ENCODE measurements at places on chromosomes 3 and 15.
A peak's percentile ranks its signal among the peaks of the same experiment; 100 is the strongest.

DNA sequence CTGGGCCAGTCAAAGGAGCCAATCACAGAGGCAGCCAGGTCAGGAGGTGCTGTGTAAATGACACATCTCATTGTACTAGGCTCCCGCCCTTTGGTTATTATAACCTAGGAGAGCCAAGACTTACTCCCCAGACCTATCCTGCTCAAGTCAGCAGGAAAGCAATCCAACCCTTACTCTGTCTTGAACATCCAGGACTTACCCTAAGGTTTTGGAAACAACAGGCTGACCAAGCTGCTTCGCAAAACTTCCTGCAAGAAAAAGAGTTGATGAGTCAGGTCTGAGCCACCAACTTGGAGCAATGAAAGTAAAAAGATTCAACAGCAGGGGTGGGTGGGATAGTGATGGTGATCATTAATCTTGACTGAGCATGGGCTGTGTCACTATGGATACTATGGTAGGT is 144.4 kb downstream of the MYLK start:
- no peak for DNase-seq

- peak; percentile 20 for DNase-seq
Observed at GRCh38 chr3:188153437-188154013, 432 bp upstream of the LPP start.

DNA sequence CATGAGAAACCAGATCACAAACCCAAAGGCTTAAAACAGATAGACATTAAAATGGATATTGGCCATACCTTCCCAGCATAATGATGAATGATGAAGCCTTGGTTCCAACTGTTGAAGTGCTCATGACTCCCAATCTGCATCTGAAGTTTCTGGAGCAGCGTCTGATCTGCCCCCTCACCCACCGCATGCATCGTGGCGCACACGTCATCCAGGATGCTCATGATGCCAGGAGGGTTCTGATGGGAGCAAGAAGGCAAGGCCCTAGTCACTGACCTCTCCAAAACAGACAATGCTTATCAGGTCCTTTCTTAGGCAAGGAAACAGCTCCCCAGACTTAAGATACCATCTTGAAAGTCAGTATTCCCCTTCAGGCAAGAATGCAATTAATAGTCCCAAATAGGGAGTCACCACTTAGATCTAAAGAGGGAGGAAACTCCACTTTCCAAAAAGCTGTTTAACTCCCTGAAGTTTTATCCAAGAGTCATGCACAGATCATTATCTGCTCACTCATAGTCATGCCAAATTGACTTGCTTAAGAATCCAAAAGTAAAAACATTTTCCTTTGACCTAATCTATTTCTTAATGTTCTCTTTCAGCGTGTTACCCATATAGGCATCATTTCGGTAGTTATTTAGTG is 2.1 kb downstream of the LDHAL6B start:
- DNase-seq = no peak

DNA sequence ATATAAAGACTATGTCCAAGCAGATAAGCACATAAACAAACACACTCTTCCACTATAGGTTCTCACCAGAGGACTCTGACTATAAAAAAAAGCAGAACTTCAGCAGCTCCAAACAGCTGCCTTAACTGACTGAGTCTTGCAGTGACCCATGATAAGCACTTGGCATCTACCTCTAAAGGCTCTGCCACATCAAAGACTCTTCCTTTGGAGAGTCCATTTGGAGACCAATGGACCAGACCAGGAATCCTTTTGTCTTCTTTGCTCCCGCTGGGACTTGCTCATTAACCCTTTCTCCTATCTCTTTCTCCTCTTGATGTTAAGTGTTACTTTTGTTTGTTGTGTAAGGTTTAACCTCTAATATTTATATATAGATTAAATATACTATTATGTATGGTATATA is 424.1 kb downstream of the RSL24D1 start:
- DNase-seq = no peak

- DNase-seq = no peak
Observed at GRCh38 chr3:143100451-143100850, 19.1 kb upstream of the CHST2 start.

DNA sequence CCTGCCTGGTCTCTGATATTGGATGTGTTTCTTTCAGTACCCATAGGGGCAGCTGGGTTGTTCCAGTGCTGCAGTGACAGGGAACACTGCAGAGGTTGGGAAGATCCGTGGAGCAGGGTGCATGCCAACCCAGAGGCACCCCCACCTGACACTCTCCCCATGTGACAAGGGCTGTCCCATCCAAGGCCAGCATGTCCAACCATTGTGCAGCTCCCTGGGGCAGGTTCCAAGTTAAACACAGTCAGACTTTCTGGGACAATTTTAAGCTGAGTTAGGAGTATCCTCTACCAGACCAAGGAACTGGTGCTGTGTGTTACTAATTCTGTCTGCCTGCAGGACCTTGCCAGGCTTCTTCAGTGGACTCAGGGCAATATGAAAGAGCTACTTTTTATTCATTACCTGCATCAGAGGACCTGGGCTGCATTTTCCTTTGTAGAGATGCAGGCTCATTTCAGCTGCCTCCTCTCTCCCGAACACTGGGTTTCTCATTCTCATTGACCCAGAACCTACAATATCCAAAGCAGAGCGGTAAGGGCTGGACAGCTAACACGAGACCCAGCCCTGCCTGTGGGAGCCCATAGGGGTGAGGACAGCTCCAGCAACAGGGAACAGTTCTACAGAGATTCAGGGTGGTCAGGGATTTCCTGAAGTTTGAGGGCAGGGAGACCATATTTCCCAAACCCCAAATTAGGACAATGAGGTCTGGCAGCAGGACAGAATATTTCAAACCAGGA is 72.7 kb downstream of the SPSB4 start:
- DNase-seq = no peak

DNA sequence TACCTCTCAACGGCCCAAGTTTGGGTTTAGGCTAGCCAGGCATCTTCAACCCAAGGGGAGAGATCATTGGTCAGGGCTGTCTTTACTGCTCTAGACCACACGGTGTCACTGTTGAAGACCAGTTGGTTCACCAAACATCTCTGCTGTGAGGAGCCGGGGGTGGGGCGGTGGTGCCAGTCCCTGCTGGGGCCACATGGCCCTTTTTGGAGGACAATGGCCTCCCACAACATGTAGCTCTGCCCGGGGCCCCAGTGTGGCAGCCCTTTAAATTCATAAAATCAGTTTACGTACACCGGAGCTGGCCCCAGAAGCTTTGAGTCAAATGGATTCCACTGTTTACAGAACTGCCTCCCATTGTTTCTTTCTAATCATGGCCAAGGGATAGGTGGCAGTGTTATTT is 19.1 kb upstream of the TM4SF18 start:
- DNase-seq = no peak

- DNase-seq = no peak
Observed at GRCh38 chr15:32966512-32966911, 228.0 kb downstream of the FMN1 start.

DNA sequence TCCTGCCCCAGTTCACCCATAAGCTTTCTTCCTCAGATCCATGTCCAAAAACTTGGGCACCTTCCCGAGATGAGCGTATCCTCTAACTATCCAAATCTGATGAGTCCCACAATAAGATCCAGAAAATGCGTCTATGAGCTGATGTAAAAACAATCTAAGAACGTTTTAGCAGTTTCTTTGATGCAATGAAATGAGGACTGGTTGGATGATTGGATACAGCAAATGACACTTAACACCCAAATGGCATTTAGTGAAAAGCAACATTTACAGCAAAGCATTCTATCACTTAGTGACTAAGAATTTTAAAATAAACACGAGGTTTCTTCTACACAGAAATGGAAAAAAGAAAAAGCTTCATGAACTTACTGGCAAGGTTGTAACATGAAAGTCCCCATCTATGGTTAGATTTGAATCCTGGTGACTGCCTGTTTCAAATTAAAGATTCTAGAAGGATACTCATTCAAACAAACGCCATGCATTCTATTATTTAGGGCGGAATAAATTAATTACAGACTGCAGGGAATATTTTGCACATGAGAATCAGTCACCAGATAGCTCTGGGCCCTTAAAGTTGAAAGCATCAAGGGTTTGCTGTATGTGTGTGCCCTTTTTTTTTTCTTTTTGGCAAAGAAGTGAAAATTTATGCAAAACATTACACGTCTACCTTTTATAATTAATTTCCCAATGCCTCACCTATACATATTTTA is 598.6 kb downstream of the FOXP1 start:
- no peak for DNase-seq

DNA sequence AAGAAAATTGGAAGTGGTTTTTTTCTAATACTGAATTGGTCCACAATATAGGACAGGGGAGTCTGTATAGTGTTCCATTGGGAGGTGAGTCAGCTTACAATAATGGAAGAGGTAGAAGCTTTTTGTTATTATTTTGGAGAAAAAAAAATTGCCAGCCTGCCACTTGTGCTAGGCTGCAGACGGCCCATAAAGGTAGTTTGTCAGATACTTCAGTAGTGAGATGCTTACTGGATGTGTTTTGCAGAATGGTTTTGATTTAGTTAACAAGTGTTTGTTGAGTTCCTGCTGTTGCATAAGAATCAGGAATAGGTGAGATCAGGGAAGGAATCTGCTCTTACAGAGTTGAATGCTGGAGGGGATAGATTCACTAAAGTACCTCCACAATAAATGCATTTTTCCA is 1.0 kb downstream of the DTWD1 start:
- no peak for DNase-seq

DNA sequence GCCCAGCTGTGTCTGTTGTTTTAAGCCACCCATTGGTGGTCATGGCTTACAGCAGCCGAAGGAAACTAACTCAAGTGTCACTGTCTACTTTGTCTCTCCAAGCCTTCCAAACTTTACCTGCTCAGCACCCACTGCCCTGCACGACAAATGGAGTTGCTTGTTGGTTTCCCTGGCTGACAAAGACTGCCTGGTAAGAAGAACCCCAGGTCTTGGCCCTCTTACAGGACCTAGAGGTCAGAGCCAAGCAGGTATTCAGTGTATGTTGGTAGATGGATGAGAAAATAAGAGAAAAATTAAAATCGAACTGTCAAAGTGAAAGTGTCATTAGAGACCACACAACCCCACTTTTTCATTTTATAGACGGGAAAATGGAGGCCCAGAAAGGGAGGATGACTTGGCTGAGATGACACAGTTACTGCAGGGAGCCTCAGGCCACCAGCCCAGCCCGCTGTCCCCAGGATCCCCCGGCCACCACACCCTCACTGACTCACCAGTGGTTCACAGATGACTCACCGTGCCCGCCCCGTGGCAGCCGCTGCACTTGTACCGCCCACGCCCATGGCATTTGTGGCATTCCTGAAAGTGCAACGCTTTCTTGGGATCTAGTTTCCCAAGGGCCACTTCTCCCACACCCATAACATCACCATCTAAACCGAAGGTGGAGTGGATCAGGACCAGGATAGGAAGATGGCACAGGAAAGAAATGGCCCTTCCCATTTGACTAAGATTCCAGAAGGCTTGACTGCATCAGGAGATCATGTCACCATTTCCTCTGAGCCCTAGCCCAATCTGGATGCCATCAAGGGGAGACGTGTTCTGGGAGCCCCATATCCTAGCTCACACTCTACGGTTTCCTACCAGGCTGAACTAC is 15.2 kb downstream of the SSUH2 start:
- peak; percentile 18 for DNase-seq

DNA sequence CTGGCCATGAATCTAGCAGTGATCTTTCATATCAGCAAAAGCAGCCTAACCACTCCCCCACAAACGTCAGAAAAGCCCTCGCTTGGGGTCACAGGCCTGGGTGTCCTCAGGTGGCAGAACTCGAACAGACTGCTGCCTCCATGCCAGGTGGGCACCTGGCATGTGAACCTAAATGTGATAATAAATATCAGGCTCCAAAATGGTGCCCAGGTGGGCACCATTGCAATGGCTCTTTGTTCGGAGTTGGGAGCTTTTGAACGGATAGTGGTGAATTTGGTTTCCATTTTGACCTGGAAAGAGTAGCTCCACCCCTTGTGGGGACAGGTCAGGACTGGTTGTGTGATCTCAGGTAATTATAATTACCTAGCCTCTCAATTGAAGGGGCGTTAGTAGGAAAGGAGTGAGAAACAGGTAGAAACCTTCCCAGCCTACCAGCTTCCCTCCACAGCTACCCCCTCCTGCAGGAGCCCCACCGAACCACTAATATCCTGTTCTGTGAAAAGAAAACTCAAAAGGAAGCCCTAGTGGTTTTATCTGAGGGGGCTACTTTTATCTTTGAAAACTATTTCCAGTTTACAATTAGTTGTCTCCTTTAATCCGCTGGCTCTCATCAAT is 18.1 kb downstream of the MYO1E start:
- no peak for DNase-seq

- no peak for DNase-seq
Observed at GRCh38 chr3:23481011-23481615, 278.0 kb downstream of the UBE2E2 start.

GRCh38 chr3:197373096-197373495 is 74.7 kb upstream of the DLG1 start:
- DNase-seq = no peak

DNA sequence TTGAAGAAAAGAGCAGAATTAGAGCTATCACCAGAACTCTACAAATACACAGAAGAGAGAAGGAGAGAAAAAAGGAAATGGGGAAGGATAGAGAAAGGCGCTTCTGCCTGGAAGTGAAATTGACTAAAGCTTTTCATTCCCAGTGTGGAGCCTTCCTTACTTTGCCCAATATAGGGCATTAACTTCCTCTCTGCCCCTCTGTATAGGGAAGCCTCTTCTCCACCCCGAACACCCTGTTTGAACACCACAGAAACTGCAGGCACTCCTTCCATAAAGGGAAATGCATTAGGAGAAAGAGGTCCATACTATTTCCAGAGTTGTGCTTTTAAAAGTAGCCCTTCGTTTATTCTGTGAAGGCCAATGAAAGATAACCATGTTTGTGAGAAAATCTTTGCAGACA is 248.5 kb downstream of the RAP2B start:
- no peak for DNase-seq

DNA sequence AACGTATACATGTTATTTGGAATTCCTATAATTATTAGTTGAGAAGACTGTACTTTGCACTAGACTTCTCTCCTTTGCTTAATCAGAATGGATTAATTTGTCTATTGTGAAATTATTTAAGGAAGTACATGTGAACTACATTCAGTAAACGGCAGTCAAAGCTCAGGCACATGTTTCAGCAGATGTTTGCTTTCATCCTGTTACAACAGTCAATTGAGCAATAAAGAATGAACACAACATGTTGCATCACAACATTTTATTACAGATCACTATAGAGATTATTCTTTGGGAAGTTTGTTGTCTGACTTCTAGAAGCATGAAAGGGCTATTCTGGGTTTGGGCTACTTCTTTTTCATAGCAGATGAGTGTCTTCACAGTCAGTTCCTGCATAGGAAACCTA is 39.2 kb downstream of the RAB27A start:
- no peak for DNase-seq

DNA sequence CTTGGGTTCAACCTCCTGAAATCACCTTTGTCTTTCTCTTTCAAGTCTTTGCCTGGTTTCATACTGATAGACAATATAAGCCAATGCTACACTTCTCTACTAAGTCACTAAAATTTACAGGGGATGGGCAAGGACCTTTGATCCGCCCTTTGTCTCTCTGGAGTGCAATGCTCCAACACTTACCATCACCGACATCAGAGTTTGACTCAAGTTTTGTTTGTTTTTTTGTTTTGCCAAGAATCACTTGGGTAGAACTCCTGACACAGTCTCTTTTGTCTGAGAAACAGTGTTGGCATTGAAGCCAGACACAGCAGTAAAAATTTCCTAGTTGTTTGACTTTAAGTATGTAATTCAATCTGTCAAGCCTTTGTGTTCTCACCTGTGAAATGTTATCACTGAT is 29.3 kb downstream of the NFKBIZ start:
- DNase-seq = no peak

GRCh38 chr15:85710340-85710842 is 84.3 kb downstream of the KLHL25 start:
- no peak for DNase-seq

Measured in activated T-helper 1 cell treated with anti-CD3 and anti-CD28 coated beads, Interleukin-2, amount 50 U/mL, for 16 hours (primary cell).